T-helper 2 cell treated with Interferon-gamma antibody and Interleukin-4, amounts not matched to agents 5 μg/mL and 100 μg/mL, for 36 hours (primary cell): ENCODE measurements at places on chromosomes 3 and 15.

- H3K36me3 ChIP-seq = peaks cover 45% of the 10 kb centered on the region
- peaks cover 38% of the 10 kb centered on the region for H3K4me1 ChIP-seq
- DNase-seq = no peak
- peaks cover 6% of the 10 kb centered on the region for H3K27me3 ChIP-seq
- H3K27ac ChIP-seq = no peak overlapping the region
These were observed 5.7 kb downstream of the SH3BP5 start for GRCh38 chr3:15326673-15327072.

- H3K36me3 ChIP-seq = no peaks in the 10 kb centered on the region
- DNase-seq = no peak
- no peaks in the 10 kb centered on the region for H3K4me1 ChIP-seq
- no peak overlapping the region for H3K4me3 ChIP-seq
- no peaks in the 10 kb centered on the region for H3K27me3 ChIP-seq
- no peak overlapping the region for H3K27ac ChIP-seq
These were observed 266.2 kb downstream of the LSAMP start for GRCh38 chr3:116179091-116179490.

GRCh38 chr3:16583551-16583950, 21.7 kb downstream of the DAZL start:
- no peaks in the 10 kb centered on the region for H3K36me3 ChIP-seq
- H3K4me3 ChIP-seq = no peak overlapping the region
- peaks cover 5% of the 10 kb centered on the region for H3K4me1 ChIP-seq
- peaks cover 44% of the 10 kb centered on the region for H3K27me3 ChIP-seq
- no peak for DNase-seq

DNA sequence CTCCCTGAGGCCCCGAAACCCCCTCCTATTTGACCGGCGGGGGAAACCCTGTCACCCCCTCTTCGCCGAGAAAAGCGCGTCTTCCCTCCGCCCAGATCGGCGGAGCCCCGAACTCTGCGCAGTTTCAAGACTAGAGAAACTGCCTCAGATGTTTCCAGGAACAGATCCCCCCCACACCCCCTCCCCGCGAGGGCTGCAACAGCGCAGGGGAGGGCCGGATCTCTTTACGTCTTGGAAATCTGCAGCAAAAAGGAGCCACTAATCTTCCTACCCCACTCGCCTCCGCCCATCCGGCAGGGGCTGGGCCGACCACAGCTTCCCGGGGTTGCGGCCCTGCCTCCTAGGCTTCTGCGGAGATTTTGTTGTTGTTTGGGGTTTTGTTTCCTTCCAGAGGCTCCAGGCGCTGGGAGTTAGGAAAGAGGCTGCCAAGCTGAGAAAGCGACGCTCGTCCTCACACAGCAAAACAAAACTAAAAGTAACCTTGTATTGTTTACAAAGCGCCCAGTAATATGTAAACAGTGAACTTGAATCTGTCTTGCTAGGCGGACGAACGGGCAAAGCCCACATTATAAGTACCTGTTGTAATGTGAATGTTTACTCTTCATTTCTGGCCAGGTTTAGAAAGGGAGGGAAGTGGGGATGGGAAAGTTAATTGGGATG, 2.2 kb downstream of the FOXB1 start:
- peaks cover 8% of the 10 kb centered on the region for H3K36me3 ChIP-seq
- peak overlapping the region; percentile 91 for H3K4me3 ChIP-seq
- peaks cover 55% of the 10 kb centered on the region for H3K4me1 ChIP-seq
- H3K27ac ChIP-seq = peak overlapping the region; percentile 95
- peak; percentile 88 for DNase-seq
- H3K27me3 ChIP-seq = peaks cover 87% of the 10 kb centered on the region

DNA sequence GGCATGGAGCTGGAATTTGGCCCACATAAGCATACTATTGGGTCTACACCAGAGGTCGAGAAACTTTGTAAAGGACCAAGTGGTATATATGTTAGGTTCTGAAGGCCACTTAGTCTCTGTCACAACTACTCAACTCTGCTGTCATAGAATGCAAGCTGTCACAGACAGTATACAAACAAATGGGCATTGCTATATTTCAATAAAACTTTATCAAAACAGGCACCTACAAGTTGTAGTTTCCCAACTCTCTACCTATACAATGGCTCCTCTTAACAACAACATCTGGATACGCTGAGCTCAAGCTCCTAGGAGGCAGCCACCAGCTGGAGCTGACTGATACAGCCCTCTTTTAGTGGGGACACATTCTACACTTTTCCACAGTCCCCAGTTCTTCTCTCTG, 15.7 kb upstream of the PRICKLE2 start:
- no peaks in the 10 kb centered on the region for H3K4me1 ChIP-seq
- DNase-seq = no peak
- no peaks in the 10 kb centered on the region for H3K27me3 ChIP-seq
- no peaks in the 10 kb centered on the region for H3K36me3 ChIP-seq
- H3K4me3 ChIP-seq = no peak overlapping the region
- H3K27ac ChIP-seq = no peak overlapping the region

DNA sequence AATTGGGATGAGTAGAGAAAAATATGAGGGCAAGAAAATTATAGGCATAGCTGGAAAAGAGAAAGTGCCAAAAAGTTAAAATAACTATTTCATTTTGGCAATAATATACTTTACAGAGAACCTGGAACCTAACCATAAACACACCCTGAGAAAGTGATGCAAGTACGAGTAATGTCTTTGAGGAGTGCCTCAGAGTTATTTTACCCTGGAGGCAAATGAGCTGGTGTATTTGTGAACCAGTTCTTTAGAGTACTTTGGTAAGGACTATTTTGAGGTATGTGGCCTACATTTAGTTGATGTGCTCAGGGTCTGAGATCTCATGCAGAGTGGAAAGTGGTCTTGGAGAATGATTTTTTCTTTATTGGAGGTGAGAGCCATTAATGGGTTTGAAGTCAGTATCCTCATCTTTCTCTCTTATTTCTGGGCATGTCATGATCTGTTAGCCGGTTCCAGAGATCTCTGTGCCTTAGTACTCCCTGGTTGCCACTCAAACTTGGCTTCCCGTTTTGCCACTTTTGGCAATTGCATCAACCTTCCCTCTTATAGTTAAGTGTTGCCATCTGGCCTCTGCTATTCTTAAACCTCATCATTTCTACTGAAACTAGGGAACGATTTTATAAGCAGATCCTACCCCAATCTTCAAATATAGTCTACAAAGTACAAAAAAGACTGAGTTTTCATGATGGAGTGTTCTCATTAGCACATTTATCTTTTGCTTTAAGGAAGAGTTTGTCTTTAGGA, 145.7 kb downstream of the EPHA6 start:
- H3K4me3 ChIP-seq = no peak overlapping the region
- H3K36me3 ChIP-seq = no peaks in the 10 kb centered on the region
- H3K4me1 ChIP-seq = no peaks in the 10 kb centered on the region
- no peak overlapping the region for H3K27ac ChIP-seq
- no peaks in the 10 kb centered on the region for H3K27me3 ChIP-seq

GRCh38 chr3:119322021-119322834, 28.0 kb downstream of the ARHGAP31 start:
- peak overlapping the region; percentile 69 for H3K4me3 ChIP-seq
- peak; percentile 12 for DNase-seq
- H3K4me1 ChIP-seq = peaks cover 17% of the 10 kb centered on the region
- peak overlapping the region; percentile 74 for H3K27ac ChIP-seq
- no peaks in the 10 kb centered on the region for H3K36me3 ChIP-seq

GRCh38 chr3:11648735-11649134, 5.0 kb upstream of the VGLL4 start:
- peaks cover 7% of the 10 kb centered on the region for H3K4me1 ChIP-seq
- H3K36me3 ChIP-seq = no peaks in the 10 kb centered on the region
- no peak overlapping the region for H3K4me3 ChIP-seq
- no peak overlapping the region for H3K27ac ChIP-seq
- H3K27me3 ChIP-seq = peaks cover 11% of the 10 kb centered on the region

GRCh38 chr15:61729646-61730045, 330.6 kb downstream of the VPS13C start:
- peaks cover 5% of the 10 kb centered on the region for H3K27me3 ChIP-seq
- no peaks in the 10 kb centered on the region for H3K4me1 ChIP-seq
- H3K4me3 ChIP-seq = no peak overlapping the region
- no peak for DNase-seq

DNA sequence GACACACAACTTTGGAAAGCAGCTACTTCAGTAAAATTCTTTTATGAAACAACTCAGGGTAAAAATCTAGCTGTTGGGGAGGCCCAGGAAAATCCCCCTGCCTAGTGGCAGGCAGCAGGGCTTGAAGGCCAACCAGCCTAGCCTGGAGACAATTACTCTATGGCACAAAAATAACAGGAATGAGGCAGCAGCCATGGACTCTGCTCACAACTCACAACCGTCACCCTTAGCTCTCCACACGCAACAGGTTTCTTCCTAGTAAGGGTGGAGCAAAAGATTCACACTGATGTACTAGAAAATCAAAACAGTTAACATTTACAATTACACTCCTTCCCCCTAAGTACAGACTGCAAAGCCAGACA, 530 bp upstream of the FBXL22 start:
- peaks cover 21% of the 10 kb centered on the region for H3K36me3 ChIP-seq
- peaks cover 46% of the 10 kb centered on the region for H3K4me1 ChIP-seq
- no peak overlapping the region for H3K4me3 ChIP-seq
- H3K27ac ChIP-seq = peak overlapping the region; percentile 43
- no peak for DNase-seq
- no peaks in the 10 kb centered on the region for H3K27me3 ChIP-seq

DNA sequence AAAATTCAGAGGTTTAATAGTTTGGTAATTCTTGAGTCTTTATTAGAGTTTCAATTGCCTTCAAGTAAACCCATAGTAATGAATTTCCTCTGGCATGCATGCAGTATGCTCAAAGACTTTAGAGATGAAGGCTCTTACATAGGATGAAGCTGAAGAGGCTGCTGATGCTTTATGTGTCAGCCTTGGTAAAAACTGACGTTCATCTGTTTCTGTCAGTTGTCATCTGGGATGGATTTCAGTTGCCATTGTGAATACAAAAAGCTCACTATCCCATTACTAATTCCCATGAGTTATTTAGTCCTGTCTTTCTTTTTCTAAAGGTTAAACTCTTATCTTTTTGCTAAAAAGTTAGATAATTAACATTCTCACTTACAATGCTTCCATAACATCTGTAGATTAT, 136.9 kb upstream of the GBE1 start:
- H3K4me1 ChIP-seq = no peaks in the 10 kb centered on the region
- H3K27me3 ChIP-seq = no peaks in the 10 kb centered on the region
- no peak overlapping the region for H3K27ac ChIP-seq
- DNase-seq = no peak
- H3K36me3 ChIP-seq = no peaks in the 10 kb centered on the region

DNA sequence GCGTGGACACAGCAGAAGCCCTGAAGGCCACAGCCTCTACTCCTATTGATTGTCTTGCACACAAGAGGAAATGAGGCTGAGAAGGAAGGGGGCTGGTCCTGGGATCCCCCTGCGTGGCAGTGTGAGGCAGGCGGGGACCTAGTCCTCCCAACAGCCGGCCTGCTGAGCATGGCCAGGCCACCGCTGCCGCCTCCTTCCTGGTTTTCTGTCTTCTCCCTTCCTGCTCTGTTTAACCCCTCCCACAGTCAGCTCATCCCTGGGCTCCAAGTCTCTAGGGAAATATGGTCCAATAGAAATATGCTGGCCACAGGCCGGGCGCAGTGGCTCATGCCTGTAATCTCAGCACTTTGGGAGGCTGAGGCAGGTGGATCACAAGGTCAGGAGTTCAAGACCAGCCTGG, 42.1 kb upstream of the HES1 start:
- H3K27ac ChIP-seq = no peak overlapping the region
- peaks cover 5% of the 10 kb centered on the region for H3K27me3 ChIP-seq
- DNase-seq = no peak
- H3K4me1 ChIP-seq = peaks cover 14% of the 10 kb centered on the region

GRCh38 chr3:30625541-30626438, 19.4 kb downstream of the TGFBR2 start:
- H3K27me3 ChIP-seq = no peaks in the 10 kb centered on the region
- H3K4me1 ChIP-seq = peaks cover 79% of the 10 kb centered on the region
- H3K4me3 ChIP-seq = peak overlapping the region; percentile 8
- no peak for DNase-seq

- no peak overlapping the region for H3K4me3 ChIP-seq
- no peaks in the 10 kb centered on the region for H3K4me1 ChIP-seq
- DNase-seq = no peak
These were observed 442.8 kb upstream of the ARRDC4 start for GRCh38 chr15:97517737-97518136.

DNA sequence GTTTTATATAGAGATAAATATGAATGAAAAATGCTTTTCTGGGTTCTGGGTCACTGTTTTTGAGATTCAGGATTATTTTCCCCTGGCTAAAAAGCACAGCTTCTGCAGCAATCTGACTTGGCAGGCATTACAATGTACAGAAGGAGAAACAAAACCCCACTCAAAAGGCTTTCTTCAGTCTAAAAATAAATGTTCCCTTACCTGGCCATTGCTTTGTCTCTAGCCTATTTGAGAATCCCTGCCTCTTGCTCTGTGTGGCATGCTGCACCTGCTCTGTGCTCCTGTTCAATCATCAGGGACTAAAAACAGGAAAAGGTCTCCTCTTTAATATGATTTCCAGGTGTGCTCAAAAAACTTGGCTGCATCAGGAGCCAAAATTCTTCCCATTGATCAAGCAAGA, 187.4 kb upstream of the STAC start:
- DNase-seq = no peak
- H3K36me3 ChIP-seq = no peaks in the 10 kb centered on the region
- no peak overlapping the region for H3K4me3 ChIP-seq
- no peak overlapping the region for H3K27ac ChIP-seq

DNA sequence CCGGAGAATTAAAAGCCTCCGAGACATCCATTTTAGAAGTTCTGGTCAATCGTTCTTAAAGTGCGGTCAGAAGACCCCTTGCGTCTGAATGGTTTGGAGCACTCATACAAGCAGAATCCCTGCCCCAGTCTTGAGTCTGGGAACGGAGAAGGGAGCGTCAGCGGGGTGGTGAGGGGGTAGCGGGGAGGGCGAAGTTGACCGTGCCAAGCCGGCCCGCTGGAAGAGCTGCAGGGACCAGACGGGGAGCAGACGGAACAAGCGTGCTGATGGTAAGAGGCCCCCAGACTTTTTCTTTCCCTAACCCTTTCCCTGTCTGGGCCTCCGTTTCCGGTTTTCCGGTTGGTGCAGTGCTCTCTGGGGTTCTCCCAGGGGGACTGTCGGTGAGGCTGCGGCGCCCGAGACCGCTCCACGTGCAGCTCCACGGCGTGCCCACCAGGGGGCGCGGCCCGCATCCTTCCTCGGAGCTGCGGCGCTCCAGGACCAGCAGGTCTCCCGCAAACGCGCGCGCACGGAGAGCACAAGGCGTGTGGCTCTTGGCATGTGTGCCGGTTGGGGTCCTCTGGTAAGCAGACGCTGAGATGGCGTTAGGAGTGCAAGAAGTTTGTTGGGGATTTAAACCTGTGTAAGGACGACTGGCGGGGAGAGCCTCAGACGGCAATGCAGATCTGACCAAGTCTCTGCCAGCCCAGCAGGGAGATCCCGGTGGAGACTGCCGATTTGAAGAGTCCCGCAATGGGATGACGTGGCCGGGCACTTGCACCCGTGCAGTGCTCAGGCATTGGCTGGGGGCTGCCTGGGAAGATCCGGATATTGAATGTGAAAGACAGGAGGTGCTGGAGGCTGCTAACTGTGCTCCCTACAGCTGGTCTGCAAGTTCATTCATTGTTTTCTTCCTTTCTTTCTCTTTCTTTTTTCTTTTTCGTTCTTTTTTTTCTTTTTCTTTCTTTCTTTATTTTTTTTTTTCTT, 19.2 kb upstream of the CORO2B start:
- H3K27ac ChIP-seq = no peak overlapping the region
- peak overlapping the region; percentile 74 for H3K4me3 ChIP-seq
- peak; percentile 70 for DNase-seq
- H3K36me3 ChIP-seq = no peaks in the 10 kb centered on the region
- H3K27me3 ChIP-seq = peaks cover 44% of the 10 kb centered on the region

- peaks cover 3% of the 10 kb centered on the region for H3K36me3 ChIP-seq
- no peak for DNase-seq
- H3K4me1 ChIP-seq = peaks cover 5% of the 10 kb centered on the region
- no peak overlapping the region for H3K4me3 ChIP-seq
- no peaks in the 10 kb centered on the region for H3K27me3 ChIP-seq
These were observed 33.1 kb downstream of the TM2D3 start for GRCh38 chr15:101618851-101619614.
